ENCODE measurements at places on chromosomes 13 and 19.
A peak's percentile ranks its signal among the peaks of the same experiment; 100 is the strongest.

DNA sequence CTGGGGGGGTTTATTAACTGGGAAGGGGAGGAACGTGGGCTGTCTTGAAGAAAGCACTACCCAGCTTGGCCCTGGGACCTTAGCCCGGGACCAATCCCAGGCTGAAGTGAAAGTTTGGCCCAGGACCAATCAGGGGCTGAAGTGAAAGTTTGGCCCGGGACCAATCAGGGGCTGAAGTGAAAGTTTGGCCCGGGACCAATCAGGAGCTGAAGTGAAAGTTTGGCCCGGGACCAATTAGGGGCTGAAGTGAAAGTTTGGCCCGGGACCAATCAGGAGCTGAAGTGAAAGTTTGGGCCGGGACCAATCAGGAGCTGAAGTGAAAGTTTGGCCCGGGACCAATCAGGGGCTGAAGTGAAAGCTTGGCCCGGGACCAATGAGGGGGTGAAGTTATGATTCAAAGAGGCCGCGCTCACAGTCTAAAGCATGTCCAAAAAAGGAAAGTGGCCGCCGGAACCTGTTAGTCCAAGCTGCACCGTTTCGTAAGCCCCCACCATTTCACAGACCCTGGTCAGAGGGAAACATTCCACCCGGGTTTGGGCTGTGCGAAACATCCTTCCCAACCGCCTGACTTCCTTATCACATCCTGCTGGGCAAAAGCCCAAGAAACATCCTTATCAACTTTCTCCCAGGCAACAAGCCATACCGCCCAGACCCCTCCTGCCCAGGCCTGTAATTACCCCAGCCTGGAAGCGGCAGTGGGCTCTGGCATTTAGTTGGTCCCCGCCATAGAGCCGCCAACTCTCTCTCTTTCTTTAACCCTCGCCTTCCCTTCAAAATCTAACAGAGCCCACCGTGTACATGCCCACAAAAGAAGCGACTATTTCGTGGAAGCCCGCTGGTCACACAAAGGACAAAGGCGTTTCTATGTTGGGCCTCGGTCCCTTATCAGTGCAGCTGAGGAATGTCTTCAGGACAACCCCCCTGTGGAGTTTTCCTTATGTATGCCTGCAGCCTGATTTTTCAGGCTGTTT lies 1.1 kb downstream of the ZNF850 start:
- peak; percentile 48 for DNase-seq

GRCh38 chr19:58262922-58263296 lies 15.8 kb upstream of the ZNF8 start:
- no peak for DNase-seq

DNA sequence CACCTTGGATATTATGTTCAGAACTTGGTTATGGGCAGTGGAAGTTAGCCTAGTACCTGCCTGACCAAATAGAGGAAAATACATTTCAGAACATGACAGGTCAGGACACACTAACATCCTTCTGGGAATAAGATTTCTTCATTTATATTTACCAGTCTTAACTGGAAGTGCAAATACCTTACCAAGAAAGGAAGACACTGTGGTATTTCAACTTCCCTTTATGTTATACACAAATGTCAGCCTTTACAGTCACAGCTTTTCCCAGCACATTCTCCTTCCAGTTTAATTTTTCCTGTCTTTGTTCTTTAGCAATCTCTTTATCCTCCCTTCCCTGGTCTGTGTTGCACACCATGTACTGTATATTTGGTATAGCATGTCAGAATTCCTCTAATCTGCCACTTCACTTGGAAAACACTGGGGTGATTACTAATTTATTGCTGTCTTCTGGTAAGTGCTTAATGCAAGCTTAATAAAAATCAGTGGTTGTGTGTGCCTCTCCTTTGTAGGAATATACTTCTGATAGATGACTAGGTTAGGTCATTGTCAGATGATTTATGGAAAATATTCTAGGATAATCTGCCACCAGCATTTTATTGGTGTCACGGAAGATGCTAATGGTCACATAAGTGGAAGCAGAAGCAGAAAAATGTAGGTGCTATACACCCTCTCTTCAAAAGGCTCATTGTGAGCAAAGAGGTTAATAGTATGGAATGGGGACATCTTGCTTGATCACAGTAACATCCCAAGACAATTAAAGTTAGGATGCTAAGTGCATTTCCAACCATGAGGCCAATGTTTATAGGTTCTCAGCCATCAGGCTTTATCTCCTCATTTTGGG lies 124.3 kb upstream of the STARD13 start:
- DNase-seq, result no peak

DNA sequence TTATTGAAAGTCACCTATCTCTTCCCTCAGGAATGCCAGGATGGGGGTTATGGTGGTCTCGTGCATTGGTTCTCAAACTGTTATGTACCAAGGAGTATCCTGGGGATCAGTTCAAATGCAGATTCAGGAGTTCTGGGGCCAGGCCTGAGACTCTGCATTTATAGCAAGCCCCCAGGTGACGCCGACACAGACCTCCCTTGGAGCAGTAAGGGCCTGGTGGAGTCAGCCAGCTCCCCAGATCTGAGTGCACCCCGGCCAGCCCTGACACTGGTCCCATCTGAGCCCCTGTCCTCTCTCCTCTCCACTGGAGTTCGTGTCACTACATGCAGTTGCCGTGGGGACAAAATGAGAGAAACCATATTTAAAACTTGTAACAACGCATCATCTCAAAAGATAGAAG lies 112.9 kb downstream of the COL4A2 start:
- DNase-seq, result no peak

DNA sequence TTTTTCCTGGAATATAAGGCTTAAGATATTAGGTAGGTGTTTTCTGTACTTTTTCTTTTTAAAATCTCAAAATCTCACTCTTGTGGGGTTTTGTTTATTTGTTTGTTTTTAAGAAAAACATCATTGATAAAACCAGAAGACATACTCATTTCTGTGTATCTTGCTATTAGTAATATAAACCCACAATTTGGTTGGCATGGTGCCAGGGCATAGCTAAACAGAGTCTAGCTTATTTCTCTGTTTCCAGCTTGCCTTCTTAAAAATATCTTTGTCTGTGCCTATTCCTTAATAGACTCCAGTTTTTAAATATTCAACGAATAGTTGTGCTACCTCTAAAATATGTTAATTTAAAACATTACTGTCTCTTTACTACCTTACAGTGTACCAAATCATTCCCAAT lies 1121.9 kb upstream of the PCDH20 start:
- DNase-seq, result no peak

DNA sequence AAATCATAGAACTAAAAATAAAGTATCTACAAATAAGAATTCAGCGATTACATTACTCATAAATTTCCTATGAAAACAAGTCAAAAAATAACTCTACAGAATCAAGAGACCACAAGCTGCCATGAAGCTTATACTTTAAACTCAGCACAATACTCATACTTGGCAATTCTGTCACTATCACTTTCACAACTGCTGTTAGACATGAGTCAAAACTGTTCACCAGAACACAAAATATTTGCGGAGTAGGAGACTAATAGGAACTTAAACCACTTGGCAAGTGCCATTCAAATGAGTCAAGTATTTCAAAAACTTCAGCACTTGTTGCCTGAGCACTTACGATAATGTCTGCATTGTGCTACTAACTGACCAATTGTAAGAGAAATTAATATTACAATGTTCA lies 387.8 kb upstream of the GPC6 start:
- no peak for DNase-seq

Data from activated CD4-positive, alpha-beta T cell treated with anti-CD3 and anti-CD28 coated beads, Interleukin-2, amount 50 U/mL, for 48 hours (primary cell).